ENCODE measurements at places on chromosomes 7 and 10.

DNA sequence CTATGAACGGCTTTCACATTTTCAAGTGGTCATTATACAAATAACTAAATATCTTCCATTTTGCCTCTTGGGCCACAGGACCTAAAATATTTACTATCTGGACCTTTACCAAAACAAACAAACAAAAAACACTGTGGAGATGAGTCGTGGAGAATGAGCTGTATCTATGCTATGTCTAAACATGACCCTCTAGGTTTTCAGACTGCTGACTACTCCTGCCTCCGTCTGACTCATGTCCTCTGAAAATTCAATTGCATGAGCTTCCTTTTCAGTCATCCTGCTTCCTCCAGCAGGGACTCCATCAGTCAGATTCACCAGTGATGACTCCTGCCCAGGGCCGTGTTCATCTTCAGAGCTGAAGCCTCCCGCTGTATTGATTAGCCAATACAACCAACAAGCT is 96.8 kb downstream of the COL28A1 start:
- no peak for DNase-seq

DNA sequence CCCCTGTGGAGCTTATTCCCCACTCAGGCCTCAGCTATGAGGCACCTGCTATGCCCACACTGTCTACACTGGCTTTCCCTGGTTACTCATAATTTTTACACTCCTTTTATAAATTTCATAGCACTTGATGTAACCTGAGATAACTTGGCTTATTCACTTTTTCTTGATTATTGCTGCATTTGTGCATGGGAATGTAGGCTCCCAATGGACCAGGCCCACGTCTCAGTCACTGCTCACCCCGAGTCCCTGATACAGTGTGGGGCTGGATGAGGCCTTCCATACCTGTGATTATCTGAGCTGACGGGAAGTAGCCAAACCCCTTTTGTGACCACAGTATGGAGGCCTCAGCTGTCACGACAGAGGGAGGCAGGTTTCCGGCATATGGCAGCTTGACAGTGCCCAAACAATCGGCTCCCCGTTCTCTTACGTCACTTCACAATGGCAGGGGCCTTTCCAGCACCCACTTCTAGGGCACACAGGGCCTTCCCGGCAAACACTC is 645.3 kb downstream of the ACTR3B start:
- no peak for DNase-seq

DNA sequence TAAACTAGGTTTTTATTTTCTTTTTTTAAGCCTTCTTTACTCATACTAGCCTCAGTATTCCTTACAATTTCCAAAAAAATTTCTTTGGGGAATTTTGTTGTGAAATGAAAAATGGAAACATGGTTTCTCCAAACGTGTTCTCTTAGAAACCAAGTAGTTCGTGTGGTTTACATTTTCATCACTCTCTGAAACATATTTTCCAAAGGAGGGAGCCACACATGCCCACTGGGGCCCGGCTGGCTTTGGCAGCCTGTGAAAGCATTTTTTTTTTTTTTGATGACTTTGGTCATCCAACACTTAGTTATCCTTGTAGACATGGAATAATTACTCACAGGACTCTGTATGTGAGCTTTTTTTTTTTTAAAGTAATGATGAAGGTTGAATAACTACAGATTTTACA is 169.6 kb downstream of the C7orf25 start:
- DNase-seq = no peak

DNA sequence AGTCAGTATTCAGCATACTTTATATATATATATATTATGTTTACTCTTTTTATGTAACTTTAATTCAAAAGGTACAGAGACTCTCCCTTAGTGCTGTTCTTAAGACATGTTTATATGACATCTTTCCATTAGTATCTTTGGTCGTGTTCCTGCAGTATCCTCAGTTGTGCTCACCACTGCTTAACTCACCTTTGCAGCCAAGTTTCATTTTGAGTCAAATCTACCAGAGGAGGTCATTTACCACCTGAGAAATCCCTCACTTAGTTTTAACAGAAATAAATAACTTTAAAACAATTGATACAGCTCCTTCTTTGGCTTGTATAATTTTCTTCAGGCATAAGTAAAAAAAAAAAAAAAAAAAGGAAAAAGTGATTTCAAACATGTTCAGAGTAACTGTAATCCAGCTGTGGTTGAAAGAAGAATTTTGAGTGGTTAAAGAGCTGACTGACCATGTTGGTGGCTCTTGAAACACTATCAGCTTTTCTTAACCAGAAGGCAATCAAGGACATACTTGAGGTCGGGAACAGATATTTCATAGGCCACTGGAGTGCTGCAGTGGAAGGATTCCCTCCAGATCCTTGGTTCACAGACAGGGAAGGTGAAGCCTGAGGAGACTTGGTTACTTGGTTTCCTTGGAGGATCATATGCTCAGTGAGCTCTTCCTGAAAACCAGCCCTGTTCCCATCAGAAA is 116.8 kb downstream of the AUTS2 start:
- no peak for DNase-seq

GRCh38 chr7:42617071-42617765 is 294.7 kb downstream of the C7orf25 start:
- no peak for DNase-seq
